ENCODE measurements at places on chromosomes 13 and 19. TPM values are rescaled to one million over a fixed set of nuclear protein-coding genes. Genes with fewer than 3 reads are reported as not detected.

Gene ZNF665
- 2.0 TPM for total RNA-seq

Gene PTH2
- not detected for total RNA-seq

Gene RASA3
- total RNA-seq = 12.8 TPM

GRCh38 chr19:41009700-41010235 lies 18.7 kb downstream of the CYP2B6 start:
- no peak for DNase-seq

- no peak for DNase-seq
Observed at GRCh38 chr13:65746406-65746921, 1483.7 kb downstream of the PCDH9 start.

GRCh38 chr13:71830736-71831135 lies 36.3 kb downstream of the DACH1 start:
- DNase-seq = no peak

GRCh38 chr13:38384171-38384570 lies 34.5 kb downstream of the UFM1 start:
- DNase-seq = no peak

GRCh38 chr13:97978651-97979050 lies 25.2 kb downstream of the IPO5 start:
- no peak for DNase-seq

DNA sequence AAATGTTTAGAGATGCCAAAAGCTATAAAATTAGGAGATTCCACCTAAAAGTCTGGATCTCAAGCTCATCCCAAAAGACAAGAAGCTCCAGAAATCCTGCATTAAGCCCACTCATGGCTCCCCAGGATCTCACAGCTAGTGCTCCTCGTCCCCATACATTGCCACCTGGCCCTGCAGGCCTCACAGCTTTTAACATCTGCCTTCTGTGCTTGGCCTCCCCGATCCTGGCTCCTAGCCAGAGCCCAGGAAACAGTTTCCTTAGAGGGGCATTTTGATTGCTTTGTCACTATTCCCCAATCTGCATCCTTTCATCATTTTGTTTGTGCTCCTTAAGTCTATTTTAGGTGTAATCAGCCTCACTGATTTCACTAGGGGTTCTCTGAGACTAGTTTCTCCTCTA lies 14.5 kb upstream of the DCT start:
- DNase-seq = no peak

DNA sequence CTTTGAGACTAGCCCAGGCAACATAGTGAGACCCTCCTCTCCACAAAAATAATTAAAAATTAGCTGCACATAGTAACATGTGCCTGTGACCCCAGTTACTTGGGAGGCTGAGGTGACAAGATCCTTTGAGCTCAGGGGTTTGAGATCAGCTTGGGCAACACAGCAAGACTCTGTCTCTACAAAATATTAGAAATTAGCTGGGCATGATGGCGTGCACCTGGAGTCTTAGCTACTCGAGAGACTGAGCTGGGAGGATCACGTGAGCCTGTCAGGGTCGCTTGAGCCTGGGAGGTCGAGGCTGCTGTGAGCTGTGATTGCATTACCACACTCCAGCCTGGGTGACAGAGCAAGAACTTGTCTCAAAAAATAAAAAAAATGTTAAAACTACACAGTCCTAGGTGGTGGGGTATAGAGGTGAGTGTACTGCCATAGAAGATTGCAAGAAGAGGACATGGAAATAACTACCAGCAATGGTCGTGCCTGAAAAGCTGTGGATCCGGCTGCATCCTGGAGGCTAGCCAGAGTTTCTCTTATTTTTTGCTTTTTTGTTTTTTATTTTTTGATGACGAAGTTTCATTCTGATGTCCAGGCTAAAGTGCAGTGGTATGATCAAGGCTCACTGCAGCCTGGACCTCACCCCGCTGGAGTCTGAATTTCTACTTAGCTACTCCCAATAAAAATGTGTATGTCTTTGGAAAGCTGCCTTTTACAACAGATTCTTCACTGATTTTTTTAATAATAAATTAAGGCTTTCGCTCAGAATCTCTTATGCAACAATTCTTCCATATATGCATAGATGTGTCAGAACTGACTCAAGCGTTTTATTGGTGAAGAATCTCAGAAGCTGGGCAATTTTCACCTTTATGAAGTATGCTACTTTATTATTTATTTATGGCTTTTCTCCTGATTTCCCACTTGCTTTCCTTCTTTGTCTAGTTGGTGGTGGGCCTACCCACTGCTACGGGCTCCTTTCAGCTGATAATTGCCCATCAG lies 393.8 kb downstream of the TSHZ3 start:
- DNase-seq = no peak
